ENCODE measurements at places on chromosomes 4 and X. TPM values are rescaled to one million over a fixed set of nuclear protein-coding genes. Genes with fewer than 3 reads are reported as not detected.

GRCh38 chrX:103918050-103918449, 44.4 kb upstream of the TMSB15B start:
- peak; percentile 68 for DNase-seq

DNA sequence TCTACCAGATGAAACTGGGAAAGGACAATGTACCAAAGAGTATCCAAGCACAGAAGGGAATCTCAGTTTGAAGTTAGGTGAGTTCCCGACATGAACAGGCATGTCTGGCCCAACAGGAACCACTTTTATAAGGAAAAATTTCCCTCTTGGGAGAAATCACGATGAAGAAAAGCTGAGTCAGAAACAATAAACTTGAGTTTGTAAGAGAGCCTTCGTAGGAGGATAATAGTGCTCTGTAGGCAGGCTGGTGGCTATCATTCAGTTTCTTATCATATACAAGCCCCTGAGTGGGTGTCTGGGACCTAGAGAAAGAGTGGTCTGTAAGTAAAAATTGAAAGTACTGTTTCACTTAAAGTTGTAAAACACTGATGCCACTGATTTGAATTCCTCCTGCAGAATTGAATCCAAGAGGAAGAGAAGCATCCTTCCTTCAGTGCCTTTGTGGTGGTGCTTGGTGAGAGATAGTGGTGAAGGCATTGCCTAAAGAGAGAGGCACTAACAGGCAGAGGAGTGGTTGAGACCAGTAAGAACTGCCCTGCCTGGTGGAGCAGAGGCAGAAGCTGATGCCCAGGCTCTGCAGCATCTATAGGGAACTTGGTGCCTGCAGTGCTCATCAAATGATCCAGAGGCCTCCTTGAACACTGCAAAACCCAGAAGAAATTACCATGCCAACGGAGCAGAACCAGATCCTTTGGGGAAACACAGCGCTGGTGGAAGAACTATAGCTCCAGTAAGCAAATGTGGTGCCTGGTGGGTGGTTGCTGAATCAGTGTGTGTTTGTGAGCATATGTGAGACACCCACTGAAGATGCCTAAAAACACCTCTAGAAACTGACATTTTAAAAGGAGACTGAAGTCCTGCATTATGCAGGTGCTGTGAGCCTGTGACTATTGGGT, 31.7 kb upstream of the METAP1 start:
- DNase-seq, result no peak

Gene BEND4
- total RNA-seq, result not detected

Gene ANOS1
- total RNA-seq, result under 0.01 TPM

Gene FHIP1A
- total RNA-seq, result under 0.01 TPM

All from fibroblast of lung (primary cell).